Cerebellum (tissue), 4 donors: ENCODE measurements at places on chromosomes 13 and 19. TPM values are rescaled to one million over a fixed set of nuclear protein-coding genes. Genes with fewer than 3 reads are reported as not detected.

- DNase-seq: no peak
Measured at GRCh38 chr19:19103167-19103566, 35.1 kb downstream of the TMEM161A start.

DNA sequence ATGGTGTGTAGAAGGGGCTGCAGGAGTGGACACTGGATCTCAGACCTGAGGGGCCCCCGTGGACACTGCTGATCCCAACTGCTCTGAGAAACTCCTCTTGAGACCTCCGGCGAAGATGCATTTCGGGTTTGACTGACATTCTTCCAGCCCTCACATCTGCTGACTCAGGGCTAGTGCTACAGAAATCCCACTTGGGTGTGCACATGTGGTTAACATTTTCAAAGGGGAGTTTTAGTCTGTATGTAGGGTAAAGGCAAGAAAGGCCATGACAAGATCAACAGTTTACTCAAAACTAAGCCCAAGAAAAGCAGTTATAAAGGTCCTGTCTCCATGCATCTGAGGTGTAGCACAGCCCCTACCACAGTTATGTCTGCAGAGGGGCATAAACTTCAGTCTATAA is 31.2 kb downstream of the DLEU7 start:
- DNase-seq: no peak

DNA sequence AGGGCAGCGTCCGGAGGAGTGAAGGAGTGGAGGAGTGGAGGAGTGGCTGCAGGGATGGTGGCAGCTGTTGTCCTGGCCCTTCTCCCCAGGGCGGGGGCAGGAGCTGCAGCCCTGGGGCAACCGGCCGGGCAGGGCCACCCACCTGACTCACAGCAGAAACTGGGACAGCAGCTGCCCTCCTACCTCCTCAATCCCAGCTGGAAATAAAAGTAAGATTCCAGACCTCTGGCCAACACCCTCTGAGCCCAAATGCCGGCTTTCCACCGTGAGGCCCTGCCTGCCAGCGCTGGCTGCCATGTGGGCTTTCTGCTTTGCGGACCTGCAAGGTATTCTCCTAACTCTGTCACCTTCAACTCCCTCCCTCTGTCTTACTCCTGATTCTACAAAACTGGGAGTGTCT is 3.3 kb upstream of the CLPP start:
- no peak for DNase-seq

GRCh38 chr13:113225515-113225914 is 16.1 kb downstream of the CUL4A start:
- DNase-seq: no peak

HCST gene
- total RNA-seq: not detected
